ENCODE measurements at places on chromosomes 6 and 20. TPM values are rescaled to one million over a fixed set of nuclear protein-coding genes. Genes with fewer than 3 reads are reported as not detected.
A peak's percentile ranks its signal among the peaks of the same experiment; 100 is the strongest.

DNA sequence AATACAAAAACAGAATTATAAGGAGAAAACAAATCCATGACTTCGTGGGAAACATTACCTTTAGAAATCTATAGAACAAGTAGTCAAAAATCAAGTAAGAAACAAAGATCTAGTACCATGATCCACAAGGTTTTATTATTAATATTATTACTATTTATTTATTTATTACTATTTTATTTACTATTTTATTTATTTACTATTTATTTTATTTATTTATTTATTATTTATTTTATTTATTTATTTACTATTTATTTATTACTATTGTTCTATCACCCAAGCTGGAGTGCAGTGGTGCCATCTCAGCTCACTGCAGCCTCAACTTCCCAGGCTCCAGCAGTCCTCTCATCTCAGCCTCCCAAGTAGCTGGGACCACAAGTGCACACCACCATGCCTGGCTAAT lies 13.5 kb upstream of the ELMO2 start:
- no peaks in the 10 kb centered on the region for H3K4me1 ChIP-seq
- H3K27me3 ChIP-seq, result no peaks in the 10 kb centered on the region
- DNase-seq, result no peak
- H3K27ac ChIP-seq, result no peak overlapping the region

DNA sequence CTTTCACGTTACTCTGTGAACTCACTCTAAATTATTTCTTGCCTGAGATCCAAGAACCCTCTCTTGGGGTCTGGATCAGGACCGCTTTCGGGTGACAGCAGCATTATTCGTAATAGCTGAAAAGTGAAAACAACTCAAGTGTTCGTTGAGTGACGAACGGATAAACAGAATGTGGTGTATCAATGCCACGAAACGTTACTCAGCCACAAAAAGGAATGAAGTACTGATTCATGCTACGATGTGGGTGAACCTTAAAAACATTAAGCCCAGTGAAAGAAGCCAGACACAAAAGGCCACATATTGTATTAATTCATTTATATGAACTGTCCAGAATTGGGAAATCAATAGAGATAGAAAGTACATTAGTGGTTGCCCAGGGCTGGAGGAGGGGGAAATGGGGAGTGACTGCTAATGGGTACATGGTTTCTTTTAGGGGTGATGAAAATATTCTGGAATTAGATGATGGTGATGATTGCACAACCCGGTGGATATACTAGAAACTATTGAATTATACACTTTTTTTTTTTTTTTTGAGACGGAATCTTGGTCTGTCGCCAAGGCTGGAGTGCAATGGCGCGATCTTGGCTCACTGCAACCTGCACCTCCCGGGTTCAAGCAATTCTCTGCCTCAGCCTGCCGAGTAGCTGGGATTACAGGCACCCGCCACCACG lies 8.4 kb downstream of the PTGIS start:
- peak; percentile 87 for DNase-seq
- H3K27me3 ChIP-seq, result no peaks in the 10 kb centered on the region
- H3K36me3 ChIP-seq, result no peaks in the 10 kb centered on the region
- peak overlapping the region; percentile 85 for H3K27ac ChIP-seq
- no peak overlapping the region for H3K4me3 ChIP-seq

DNA sequence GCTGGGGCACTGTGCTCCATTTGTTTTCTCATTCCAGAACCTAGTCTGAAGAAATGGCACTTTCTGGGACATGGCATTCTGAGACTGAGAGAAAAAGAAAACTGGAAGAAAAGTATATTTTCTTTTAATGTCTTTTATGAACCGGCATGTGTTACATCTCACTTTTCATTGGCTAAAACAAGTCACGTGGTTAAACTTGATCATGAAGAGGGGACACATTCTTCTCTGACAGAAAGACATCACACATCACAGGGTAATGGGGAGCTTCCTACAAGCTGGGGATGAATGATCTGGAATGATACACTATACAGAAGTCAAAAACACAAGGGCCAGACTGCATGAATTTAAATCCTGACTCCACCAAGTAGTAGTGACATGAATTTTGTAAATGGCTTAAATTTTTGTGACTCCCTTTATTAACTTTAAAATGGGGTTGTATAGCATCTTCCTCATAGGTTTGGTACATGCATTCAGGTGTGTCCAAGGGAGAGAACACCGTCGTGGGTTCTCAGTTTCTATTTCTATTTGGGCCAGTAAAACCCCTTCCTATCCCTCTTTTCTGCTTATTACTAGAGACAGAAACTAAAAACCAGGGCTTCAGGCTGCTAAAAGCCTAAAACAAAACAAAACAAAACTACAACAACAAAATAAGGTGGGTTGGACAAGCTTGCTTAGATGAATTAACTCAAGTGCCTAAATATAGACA lies 61.7 kb upstream of the GFRAL start:
- no peak overlapping the region for H3K27ac ChIP-seq
- no peaks in the 10 kb centered on the region for H3K4me1 ChIP-seq
- no peak for DNase-seq
- H3K27me3 ChIP-seq, result no peaks in the 10 kb centered on the region
- H3K36me3 ChIP-seq, result no peaks in the 10 kb centered on the region

DNA sequence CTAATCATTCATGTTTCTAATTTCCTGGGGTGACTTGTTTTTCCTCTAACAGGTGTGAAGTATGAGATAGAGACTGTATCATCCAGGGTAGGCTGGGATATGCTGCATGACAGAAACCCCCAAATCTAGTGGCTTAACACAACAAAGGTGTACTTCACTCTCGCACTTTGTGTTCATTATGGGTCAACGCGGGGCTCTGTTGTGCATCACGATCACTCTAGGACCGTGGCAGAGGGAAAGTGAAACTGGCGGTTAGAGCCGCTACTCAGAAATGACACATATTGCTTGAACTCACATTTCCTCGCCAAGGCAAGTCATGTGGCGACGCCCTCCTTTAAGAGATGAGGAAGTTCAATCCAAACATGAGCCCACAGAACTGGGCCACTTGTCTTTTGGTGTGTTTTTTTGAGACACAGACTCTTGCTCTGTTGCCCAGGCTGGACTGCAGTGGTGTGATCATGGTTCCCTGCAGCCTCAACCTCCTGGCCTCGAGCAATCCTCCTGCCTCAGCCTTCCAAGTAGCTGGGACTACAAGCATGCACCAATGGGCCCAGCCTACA lies 41.3 kb downstream of the PCNA start:
- no peak overlapping the region for H3K4me3 ChIP-seq
- DNase-seq, result no peak
- H3K27me3 ChIP-seq, result no peaks in the 10 kb centered on the region
- H3K36me3 ChIP-seq, result no peaks in the 10 kb centered on the region
- peaks cover 8% of the 10 kb centered on the region for H3K4me1 ChIP-seq

DNA sequence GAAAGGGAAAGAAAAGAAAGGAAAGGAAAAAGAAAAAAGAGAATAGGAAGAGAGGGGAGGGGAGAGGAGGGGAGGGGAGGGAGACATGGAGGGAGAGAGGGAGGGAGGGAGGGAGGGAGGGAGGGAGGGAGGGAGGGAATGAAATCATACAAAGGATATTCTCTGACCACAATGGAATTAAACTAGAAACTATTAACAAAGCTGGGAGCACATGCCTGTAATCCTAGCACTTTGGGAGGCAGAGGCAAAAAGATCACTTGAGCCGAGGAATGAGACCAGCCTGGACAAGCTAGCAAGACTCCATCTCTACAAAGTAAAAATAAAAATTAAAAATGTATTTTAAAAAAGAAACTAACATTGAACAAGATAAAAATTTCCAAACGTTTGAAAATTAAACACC lies 62.8 kb downstream of the ILRUN start:
- H3K27ac ChIP-seq, result no peak overlapping the region
- peaks cover 7% of the 10 kb centered on the region for H3K4me1 ChIP-seq
- no peaks in the 10 kb centered on the region for H3K27me3 ChIP-seq
- no peak for DNase-seq

DNA sequence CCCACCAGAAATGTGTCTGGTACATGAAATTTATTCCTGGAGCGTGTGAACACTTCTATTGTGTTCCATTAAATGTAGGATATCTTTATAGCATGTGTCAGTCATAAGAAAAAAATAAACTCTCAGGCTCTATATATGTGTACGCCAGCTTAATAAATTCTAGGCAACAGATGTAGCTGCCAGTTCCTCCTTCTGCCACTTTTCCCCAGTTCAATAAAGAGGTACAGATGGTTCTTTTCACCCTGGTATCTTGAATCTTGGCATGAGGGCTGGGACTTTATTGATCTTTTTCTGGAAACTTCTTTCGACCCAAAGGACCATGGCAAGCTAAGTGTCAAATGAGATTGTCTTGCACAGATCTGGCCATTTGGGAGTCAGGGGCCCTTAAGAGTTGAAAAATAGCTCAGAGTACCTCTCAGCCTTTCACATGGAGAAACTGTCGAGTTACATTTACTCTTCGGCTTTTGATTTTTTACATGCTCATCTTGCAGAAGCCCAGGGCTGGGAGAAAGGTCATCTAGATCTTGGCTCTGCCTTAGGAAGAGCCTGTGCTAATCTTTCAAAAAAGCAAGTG lies 240.9 kb downstream of the DOK5 start:
- no peak for DNase-seq
- H3K4me1 ChIP-seq, result no peaks in the 10 kb centered on the region
- H3K27ac ChIP-seq, result no peak overlapping the region
- H3K27me3 ChIP-seq, result no peaks in the 10 kb centered on the region

DNA sequence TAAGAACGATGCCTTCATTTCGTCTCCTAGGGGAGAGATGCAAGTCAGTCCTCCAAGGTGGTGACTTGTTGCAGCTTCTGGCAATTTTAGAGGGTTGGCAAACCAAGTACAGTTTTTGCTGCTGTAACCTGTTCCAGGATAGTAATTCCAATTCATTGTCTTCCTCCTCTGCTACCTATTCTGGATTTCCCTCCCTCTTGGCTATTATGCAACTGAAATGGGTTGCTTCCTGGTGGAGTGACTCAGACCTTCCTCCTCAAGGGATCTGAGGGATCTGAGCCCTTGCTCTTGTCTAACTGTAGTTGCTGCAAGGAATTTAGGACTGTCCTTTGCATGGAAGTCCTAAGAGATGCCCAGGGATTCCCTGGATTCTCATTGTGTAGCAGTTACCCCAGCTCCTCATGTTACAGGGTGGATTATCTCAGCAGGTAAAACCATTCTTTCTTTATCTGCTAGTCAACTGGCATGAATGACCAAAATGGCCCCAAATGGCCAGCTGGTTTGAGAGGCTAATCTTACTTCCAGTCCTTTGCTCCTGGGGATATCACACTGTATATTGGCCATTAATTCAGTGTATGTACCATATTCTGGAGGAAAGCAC lies 17.6 kb upstream of the ELMO2 start:
- H3K27me3 ChIP-seq, result no peaks in the 10 kb centered on the region
- H3K36me3 ChIP-seq, result no peaks in the 10 kb centered on the region
- no peaks in the 10 kb centered on the region for H3K4me1 ChIP-seq
- H3K4me3 ChIP-seq, result no peak overlapping the region
- no peak overlapping the region for H3K27ac ChIP-seq

DNA sequence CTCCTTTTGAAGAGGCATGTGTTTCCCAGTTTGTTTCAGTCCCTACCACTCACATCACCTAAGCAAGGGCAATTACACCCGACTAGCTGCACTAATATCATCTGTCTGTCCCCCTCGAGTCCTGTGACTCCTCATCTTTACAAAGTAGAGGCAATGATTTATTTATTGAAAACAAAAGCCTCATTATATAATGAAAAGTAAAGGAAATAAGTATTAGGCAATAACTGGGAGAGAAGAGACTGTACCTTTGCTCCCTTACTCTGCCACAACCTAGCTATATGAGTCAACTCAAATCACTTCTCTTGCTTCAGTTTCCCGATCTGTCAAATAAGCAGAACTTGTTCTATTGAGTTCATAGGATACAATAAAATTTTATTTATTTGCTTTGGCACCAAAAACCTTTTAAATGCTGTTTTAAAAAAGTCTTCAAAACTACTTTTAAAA lies 38.9 kb downstream of the CSNK2A1 start:
- peaks cover 50% of the 10 kb centered on the region for H3K36me3 ChIP-seq
- H3K4me1 ChIP-seq, result peaks cover 27% of the 10 kb centered on the region
- H3K4me3 ChIP-seq, result no peak overlapping the region
- no peak overlapping the region for H3K27ac ChIP-seq

- no peak for DNase-seq
- no peak overlapping the region for H3K27ac ChIP-seq
- H3K4me3 ChIP-seq, result no peak overlapping the region
These were observed 15.3 kb downstream of the ECHDC1 start for GRCh38 chr6:127328043-127328609.

GRCh38 chr6:51842804-51843378 lies 244.5 kb downstream of the PKHD1 start:
- no peak overlapping the region for H3K27ac ChIP-seq
- H3K4me3 ChIP-seq, result no peak overlapping the region
- H3K4me1 ChIP-seq, result no peaks in the 10 kb centered on the region
- no peaks in the 10 kb centered on the region for H3K36me3 ChIP-seq

- H3K27ac ChIP-seq, result no peak overlapping the region
- H3K27me3 ChIP-seq, result no peaks in the 10 kb centered on the region
- H3K4me1 ChIP-seq, result peaks cover 10% of the 10 kb centered on the region
These were observed 80.6 kb downstream of the GJA10 start for GRCh38 chr6:89974834-89975233.

GRCh38 chr20:60213126-60213893 lies 255.1 kb downstream of the CDH26 start:
- H3K27me3 ChIP-seq, result no peaks in the 10 kb centered on the region
- no peaks in the 10 kb centered on the region for H3K36me3 ChIP-seq
- H3K4me1 ChIP-seq, result no peaks in the 10 kb centered on the region
- H3K27ac ChIP-seq, result no peak overlapping the region
- H3K4me3 ChIP-seq, result no peak overlapping the region
- no peak for DNase-seq

DNA sequence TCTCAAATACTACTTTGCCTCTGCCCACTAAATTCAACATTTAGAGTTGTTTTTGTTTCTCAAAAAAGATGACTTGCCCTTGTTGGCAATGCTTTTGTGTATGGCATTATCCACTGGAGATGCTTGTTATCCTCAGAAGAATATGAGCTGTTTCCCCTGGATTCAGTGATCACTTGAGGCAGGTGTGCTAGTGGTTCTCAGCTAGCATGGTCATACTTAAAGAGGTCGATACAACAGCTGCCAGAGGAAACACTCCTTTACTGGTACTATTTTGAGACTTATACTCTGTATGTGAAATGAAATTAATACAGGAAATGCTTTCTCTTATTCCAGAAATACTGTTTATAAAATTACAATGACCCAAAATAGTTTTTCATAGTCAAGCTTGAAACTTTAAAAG lies 122.5 kb downstream of the HIVEP1 start:
- H3K36me3 ChIP-seq, result peaks cover 8% of the 10 kb centered on the region
- H3K4me3 ChIP-seq, result no peak overlapping the region
- peaks cover 7% of the 10 kb centered on the region for H3K4me1 ChIP-seq
- DNase-seq, result no peak
- no peaks in the 10 kb centered on the region for H3K27me3 ChIP-seq
- H3K27ac ChIP-seq, result no peak overlapping the region

GRCh38 chr6:14950103-14950969 lies 295.5 kb upstream of the JARID2 start:
- no peak overlapping the region for H3K4me3 ChIP-seq
- DNase-seq, result no peak
- H3K4me1 ChIP-seq, result no peaks in the 10 kb centered on the region
- no peak overlapping the region for H3K27ac ChIP-seq
- no peaks in the 10 kb centered on the region for H3K27me3 ChIP-seq

REM1 gene
- total RNA-seq, result 4.4 TPM

FOXP4 gene
- total RNA-seq, result 7.4 TPM

CAGE1 gene
- not detected for total RNA-seq

ASIP gene
- total RNA-seq, result not detected

TCF21 gene
- total RNA-seq, result 12.5 TPM

PET117 gene
- 6.1 TPM for total RNA-seq

CDH4 gene
- total RNA-seq, result 0.25 TPM

FRS3 gene
- 4.4 TPM for total RNA-seq

CYP39A1 gene
- 5.4 TPM for total RNA-seq

TULP1 gene
- not detected for total RNA-seq

TRIM40 gene
- total RNA-seq, result not detected

PRRT1 gene
- total RNA-seq, result 8.8 TPM

NRSN1 gene
- 1.5 TPM for total RNA-seq

Measured in vagina (tissue), 2 donors.